Thoracic aorta (tissue), 2 donors: ENCODE measurements at places on chromosomes 12 and 14. TPM values are rescaled to one million over a fixed set of nuclear protein-coding genes. Genes with fewer than 3 reads are reported as not detected.

DNA sequence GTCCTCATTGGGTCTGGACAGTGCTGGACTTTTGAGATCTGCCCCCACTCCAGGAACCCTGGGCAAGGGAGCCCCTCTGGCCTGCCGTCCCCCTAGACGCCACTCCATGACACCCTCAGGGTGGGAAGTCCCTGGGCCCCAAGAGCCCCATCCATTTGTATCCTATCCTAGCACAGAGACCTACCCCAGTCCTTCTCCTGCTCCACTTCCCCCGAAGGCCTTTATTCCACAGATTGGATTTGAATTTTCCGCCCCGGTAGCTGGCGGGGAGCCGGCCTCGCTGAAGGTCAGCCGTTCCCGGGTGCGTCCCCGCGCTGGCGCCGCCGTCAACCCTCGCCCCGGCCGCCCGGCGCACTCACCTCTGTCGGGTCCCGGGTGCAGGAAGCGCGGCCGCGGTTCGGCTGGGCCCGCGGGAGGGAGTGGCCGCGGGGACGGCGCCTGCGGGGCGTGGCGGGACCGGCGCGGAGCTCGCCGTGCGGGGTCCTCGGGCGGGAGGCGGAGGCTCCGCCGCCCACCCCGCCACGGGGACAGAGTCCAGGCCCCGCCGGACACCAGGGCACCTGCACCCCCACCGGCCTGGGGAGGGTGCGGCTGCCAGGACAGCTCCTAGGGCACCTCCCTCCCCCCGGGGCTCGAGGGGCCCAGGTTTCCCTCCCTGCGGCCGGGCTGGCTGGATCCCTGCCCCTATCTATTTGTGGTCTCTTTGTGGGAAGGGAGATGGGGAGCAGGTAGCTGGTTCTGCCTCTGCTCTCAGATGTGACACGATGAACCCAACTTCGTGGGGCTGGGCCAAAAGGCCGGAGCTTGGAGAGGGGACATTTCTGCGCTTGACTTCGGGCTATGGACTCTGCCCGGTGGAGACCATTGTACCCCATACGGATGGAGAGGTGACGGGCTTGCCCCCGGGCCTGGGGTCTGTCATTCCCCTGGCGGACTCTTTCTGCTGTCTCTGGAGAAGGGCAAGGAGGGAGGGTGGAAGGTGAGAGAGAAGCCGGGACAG lies 19.9 kb upstream of the GPR68 start:
- DNase-seq = no peak

- no peak for DNase-seq
These were observed 7.7 kb upstream of the LRRC23 start for GRCh38 chr12:6896846-6897435.

DNA sequence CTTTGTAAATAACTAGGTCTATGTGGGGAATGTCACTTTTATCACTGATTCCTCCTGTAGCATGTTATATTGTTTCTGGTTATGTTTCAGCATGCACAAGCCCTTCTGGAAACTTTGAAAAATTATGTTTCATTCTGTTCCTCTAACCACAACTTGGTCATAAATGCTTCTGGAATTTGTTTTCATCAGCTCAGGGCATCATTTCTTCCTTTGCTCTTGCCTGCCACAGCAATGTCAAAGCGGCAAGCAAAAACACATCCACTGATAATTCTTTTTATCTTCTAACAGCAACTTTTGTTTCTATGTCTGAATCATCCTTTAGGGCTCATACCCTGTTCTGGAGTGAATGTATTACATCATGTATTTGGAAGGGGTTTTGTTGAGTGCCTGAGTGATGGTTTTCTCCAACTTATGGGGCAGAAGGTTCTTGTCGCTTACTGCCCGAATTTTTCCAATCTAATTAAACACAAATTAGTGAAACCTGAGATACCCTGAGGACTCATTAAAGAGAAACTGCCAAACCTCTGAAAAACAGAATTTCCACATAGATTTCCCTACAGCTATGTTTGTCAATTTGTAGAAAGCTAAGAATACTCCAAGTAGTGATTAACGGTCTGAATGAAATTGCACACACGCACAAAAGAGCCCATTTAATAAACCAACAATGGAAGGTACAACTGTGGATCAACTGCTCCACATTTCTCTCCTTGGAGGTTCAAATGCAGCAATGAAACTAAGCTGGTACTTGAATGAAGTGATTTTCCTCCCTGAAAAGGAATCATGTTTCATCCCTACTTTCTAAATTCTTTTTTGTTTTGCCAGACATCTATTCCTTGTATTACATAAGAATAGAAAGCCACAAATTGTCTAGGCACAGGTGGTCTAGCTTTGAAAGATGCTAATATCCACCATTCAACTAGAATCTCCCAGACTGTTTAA lies 173.5 kb upstream of the KRR1 start:
- DNase-seq = no peak

DNA sequence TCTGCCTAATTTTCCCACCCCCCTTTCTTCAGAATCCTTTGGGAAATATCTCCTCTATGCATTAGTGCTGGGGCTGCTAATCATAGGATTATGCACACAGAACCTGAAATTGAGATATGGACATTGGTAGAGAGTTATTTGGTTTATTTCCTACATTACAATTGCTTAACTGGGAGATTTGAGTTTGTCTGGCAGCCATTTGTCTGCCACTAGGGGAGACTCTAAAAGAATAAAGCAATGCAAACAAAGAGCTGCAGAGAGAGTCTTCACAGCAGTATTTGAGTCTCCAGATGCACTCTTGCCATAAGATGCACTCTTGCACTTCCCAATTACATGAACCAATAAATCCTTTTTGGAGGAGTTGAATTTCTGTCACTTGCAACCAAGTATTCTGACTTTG lies 12.0 kb upstream of the PCNX4 start:
- no peak for DNase-seq

DNA sequence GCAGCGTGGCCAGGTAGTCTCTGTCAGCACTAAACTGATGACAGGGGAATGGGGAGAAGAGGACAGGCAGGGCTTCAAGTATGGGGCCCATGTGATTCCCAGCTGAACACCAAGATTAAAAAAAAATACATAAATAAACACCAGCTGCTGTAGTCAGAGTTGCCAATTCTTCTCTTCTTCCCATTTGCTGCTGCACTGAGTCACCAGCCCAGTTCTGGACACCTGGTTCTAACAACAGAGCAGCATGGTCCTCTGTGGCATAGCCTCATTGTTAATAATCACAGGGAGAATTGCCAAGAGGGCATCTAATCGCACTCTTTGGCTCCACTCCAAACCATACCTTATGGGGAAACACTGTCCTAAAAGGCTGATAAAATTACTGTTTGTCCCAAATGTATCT lies 15.1 kb downstream of the PPM1H start:
- no peak for DNase-seq

GRCh38 chr14:100004392-100004791 lies 60.8 kb upstream of the EVL start:
- DNase-seq = no peak

- DNase-seq = no peak
These were observed 49.9 kb downstream of the AEBP2 start for GRCh38 chr12:19489168-19489567.

GRCh38 chr12:123035841-123036240 lies 55.4 kb downstream of the ARL6IP4 start:
- no peak for DNase-seq

GRCh38 chr12:47314996-47315395 lies 235.2 kb upstream of the AMIGO2 start:
- no peak for DNase-seq

- DNase-seq = no peak
These were observed 87.6 kb downstream of the PPP2R5C start for GRCh38 chr14:101849125-101849524.

- no peak for DNase-seq
These were observed 94.5 kb downstream of the CACNA1C start for GRCh38 chr12:2147335-2147734.

DNA sequence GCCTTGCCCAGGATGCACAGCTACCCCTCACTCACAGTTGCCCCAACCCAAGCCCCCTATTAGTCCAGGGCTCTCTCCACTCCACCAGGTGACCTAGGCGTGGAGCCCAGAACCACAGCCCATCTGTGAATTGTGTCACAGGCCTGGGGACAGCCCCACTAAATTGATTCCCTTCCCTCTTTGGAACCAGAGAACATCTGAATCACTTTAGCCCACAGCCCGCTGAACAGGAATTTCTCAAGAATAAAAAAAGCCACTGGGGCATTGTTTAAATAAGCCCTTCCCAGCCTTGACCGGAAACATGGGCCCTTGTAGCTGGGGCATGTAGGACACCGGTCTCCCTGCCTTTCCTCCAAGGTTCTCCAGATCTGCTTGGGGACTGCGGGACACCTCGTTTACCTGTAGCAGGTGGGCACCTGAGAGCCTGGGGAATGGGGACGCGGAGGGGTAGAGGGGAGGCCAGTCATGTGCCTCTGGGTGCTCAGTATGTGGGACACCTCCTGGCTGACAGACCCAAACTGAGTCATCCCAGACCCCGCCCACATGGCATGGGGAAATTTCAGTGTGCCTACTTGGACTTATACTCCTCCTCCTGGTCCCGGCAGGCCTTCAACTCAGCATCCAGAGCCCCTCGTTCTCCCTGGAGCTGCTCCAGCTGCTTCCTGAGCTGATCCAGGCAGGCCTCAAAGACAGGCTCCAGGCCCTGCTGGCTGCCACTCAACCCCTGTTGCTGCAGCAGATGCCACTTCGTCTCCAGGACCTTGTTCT lies 1.3 kb downstream of the KRT78 start:
- no peak for DNase-seq

DNA sequence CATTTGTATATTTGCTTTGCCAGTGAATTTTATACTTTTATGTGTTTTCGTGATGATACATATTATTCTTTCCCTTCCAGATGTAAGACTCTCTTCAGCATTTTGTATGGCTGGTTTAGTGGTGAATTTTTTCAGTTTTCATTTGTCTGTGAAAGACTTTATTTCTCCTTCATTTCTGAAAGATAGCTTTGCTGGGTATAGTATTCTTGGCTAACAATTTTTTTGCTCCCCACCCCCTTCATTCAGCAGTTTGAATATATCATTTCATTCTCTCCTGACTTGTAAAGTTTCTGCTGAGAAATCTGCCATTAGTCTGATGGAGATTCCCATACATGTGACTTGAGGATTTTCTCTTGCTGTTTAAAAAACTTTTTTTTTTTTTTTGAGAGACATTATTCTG lies 72.8 kb downstream of the ERC1 start:
- DNase-seq = no peak

Gene KRT75
- total RNA-seq = not detected

Gene TSPAN19
- not detected for total RNA-seq

Gene PRH1
- total RNA-seq = 30.5 TPM
